Stimulated activated CD8-positive, alpha-beta memory T cell treated with anti-CD3 and anti-CD28 coated beads, Interleukin-7, amount 100 ng/mL, for 48 hours (primary cell): ENCODE measurements at places on chromosomes 3 and 15.
A peak's percentile ranks its signal among the peaks of the same experiment; 100 is the strongest.

- DNase-seq, result no peak
Measured at GRCh38 chr3:61627768-61628185, 66.4 kb downstream of the PTPRG start.

DNA sequence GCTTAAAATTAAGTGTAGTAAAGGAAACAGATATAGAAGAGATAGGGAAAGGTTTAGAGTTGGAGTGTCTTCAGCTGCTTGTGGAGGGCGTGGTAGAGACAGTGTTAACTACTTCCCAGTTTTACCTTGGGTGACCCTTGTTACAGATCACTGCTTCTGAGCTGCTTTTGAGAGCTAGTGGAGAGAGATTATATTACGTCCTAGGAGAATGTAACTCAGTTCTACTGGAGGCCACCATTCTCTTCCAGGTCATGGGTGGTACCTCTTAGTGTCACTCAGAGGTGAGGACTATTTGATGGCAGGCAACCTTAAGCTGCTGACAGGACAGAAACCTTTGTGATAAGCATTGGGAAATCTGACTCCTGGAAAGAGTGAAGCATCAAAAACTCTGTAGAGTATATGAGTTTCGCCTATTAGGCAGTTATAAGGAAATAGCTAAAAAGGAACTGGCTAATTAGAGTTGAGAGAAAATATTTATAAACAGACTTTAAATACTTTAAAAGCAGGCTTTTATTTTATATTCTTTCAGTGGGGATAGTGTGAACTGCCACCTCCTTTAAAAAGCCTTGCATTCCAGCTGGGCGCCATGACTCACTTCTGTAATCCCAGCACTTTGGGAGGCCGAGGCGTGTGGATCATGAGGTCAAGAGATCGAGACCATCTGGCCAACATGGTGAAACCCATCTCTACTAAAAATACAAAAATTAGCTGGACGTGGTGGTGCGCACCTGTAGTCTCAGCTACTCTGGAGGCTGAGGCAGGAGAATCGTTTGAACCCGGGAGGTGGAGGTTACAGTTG lies 106.5 kb downstream of the ZNF609 start:
- DNase-seq, result no peak

GRCh38 chr3:66592927-66593625 lies 92.3 kb upstream of the LRIG1 start:
- DNase-seq, result no peak

DNA sequence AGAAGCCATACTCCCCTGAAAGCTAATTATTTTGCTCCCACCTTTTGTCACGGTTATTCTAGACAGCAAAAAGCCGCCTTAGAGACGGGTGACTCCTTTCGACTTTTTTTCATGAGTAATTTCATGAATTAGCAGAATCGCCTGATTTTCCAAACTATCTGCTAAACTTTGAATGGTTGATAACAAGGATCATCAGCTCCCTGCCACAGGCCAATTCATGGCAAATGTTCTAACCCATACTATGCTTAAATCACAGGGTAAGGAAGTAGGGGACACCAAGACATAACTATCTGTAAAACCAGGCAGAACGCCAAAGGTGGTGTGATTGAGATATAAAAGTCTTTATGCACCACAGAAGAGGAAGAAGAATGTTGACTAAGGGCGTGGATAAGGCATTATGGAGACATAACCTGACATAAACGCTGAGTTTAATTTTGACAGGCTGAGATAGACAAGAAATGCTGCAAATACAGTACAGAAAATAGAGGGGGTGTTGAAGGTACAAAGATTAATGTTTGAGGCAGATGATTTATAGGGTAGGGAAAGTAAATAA lies 891 bp upstream of the DMXL2 start:
- no peak for DNase-seq

DNA sequence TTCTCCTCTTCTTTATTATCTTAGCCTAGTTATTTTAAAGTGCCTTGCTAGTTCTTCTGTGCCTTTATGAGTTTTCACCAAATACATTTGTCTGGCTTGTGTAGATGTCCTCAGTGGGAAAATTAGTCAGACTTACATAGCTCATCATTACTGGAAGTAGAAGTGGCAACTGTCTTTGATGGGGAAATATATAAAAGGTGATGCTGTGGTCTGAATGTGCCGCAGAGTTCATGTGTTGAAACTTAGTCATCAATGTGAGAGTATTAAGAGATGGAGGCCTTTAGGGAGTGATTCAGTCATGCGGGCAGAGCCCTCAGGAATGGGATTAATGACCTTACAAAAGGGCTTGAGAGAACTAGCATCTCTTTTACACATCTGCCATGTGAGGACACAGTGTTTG lies 6.4 kb upstream of the ERICH6 start:
- no peak for DNase-seq

DNA sequence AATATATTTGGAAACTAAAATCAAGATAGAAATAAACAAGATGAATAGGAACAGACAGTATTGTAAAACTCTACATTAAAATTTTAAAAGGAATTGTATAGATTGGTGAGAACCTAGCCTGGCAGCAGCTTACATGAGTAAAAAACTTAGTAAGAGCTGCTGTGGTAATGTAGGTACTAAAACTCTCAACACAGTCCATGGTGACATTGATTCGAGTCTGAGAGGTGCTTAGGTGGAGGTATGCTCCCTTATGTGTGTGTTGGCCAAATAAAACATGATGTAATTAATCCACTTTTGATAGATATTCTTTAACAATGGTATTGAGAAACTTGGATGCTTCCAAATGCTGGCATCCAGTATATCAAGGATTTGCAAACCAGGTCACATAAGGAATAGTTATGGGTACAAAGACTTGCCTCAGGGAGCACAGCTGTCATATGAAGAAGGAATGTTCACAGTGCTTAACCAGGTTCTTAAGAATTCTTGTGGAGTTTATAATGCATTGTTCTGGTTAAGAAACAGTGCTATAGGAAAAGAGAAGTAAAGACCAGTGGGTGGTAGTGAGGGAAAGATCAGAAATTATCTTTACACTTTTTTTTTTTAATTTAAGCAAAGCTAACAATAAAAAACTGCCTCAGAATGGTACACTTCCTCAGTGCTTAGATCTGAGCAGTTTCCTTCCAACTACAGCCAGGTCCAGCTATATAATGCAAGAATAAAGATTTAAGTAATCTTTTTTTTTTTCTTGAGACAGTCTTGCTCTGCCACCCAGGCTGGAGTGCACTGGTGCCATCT lies 24.6 kb upstream of the IL20RB start:
- DNase-seq, result no peak

DNA sequence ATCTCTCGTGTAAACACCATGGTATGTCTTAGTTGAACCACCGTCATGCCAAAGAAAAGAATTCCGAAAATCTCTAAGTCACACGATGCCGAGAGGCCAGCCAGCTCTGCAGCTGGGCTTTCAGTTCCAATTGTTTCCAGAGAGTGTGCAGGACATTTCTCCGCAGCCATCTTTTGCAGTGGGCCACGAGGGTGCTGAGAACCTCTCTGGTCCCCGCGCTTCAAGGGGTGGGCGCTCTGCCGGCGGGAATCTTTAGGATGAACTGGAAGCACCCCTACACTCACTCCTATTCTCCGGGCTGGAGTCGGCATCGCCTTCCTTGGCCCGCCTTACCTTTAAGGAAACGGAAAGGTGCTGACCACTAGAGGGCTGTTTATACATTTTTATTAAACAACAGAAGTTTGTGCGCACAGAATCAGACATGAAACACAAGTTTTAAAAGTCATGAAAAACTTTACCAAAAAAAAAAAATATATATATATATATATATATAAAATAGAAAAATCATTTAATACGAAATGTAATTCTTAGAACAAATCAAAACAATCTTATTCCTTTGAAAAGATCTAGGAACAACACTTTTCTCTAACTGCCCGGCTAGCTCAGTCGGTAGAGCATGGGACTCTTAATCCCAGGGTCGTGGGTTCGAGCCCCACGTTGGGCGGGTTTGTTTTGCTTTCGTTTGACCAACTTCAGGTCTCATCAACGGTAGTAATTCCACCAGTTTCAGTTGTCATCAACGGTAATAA lies 12.5 kb upstream of the MORF4L1 start:
- DNase-seq, result peak; percentile 58

GRCh38 chr3:197445896-197446699 lies 109.7 kb downstream of the BDH1 start:
- DNase-seq, result no peak
